CD4-positive, alpha-beta memory T cell (primary cell): ENCODE measurements at places on chromosomes 12 and 14.

DNA sequence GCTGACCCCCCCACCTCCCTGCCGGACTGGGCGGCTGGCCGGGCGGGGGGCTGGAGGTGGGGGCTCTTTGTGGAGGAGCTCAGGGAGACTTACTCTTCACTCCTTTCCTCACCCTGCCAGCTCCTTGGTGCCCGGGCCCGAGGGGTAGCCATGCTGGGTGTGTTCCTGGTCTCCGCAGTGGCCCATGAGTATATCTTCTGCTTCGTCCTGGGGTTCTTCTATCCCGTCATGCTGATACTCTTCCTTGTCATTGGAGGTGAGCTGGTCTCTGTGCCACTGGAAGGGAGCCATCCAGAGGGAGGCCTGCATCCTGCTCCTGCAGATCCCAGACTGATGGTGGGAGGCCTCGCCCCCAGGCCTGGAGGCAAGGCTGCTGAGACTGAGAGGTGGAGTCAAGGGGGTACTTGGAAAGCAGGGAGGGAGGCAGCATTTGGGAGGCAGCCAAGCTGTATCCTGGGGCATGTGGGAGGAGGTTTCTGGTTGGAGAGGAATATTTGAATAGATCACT is 19.7 kb downstream of the SOAT2 start:
- no peak for DNase-seq

- no peak for DNase-seq
These were observed 12.8 kb downstream of the CHST11 start for GRCh38 chr12:104469523-104469922.

DNA sequence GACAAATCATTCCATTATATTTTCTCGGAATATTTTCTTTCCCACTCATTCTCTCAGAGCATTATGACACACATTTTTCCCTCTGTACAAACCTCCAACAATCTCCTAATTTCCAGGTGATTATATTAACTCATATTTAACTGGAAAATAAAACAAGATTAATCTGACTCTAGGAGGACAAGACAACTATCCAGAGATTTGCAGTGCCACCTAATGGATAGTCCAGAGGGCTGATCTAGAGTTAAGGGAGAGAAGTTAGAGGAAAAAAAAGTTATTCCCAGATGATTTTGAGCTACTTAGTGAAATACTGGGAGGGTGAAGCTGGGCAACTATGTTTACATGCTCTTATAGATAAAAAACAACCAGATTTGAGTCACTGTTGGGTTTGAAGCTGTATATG is 161.7 kb downstream of the ALX1 start:
- DNase-seq, result no peak

DNA sequence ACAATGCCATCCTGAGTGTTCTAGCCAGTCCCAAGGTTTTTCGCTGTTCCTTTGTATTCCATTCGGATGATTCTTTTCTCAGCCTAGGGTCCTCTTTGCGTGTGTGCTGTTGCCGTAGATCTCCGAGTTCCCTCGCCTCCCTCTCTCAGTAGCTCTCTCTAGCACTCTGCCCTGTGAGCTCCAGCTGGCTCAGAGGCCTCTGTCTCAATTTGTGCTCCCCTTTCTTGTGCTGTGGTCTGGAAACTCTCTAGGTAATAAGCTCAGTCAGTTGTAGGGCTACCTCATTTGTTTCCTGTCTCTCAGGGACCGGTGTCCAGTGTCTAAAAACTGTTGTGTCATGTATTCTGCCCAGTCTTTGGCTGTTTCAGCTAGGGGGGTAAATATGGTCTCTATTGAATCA is 179.3 kb downstream of the PCNX1 start:
- no peak for DNase-seq

DNA sequence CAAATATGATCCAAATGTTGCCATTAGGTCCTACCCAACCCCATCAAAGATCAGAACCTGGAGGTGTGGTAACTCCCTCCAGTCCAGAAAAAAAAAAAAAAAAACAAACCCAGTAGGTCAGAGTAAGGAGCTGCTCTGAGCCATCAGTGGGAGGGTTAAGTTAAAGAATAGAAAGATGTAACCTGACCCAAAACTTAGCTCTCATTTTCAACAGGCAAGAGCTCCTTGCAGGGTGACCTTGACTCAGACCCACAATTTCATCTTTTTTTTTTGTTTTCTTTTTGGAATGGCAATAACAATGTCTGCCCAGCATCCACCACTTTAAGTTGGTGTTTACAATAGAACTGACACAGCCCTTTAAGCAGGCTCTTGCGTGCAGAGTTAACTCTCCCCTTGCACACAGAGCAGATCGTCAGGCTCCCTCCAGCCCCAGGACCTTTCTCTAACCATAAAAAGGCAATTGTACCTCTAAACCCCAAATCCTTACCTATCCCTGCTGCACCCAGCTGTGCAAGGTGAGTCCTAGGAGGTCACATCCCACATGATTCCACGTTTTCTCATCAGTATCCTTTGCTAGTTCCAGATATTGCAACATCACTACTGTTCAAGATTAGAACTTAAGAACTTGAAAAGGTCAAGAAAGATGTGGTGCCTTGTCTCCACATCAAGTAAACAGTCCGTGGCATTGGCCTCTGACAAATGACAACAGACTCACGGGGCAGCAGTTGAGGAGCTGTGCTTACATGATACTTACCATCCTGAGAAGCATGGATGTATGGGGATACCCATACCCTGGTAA is 178.6 kb upstream of the EEA1 start:
- no peak for DNase-seq
